ENCODE measurements at places on chromosomes 11 and 22. TPM values are rescaled to one million over a fixed set of nuclear protein-coding genes. Genes with fewer than 3 reads are reported as not detected.
A peak's percentile ranks its signal among the peaks of the same experiment; 100 is the strongest.

DNA sequence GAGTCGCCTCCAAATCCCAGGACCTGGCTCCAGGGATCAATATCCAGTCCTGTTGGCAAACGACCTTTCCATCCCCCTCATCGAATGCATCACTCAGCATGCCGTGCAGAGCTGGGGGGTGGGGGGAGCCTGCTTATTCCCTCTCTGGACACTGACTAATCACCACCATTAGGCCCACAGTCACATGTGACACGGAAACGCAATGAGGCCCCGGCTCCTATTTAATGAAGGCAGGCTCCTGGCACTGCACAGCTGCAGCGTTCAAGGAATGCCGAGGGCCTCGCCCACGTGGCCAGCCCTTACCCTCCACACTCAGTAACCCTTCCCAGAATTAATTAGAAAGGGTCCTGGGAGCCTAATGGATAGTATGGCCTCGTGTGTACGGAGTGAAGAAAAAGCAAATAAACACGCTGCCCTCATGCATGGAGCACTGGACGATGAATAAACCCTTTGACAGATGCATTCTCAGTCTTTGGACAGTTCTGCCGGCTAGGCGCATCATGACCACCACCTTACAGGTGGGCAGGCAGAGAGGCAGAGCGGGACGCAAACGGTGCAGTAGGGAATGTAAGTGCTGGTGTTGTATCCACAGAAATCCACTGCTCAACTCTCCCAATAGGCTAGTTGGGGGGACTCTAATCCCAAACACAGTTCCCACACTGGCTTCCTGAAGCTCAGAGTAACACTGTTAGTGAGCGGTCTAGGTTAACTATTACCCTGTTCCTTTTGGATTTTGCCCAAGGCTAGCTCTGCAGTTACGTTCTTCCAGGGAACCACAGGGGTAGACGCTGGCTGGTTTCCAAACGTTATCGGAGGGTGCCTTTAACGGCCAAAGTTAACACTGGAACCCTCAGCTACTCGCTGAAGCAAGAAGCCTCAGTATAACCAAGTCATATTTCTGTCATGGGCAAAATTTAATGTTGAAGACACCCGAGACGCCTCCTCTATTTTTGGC is 490.1 kb downstream of the OPCML start:
- H3K27ac ChIP-seq, result no peak overlapping the region
- H3K36me3 ChIP-seq, result no peaks in the 10 kb centered on the region
- no peak overlapping the region for H3K4me3 ChIP-seq

- H3K4me3 ChIP-seq, result peak overlapping the region; percentile 73
- no peaks in the 10 kb centered on the region for H3K27me3 ChIP-seq
- H3K27ac ChIP-seq, result peak overlapping the region; percentile 93
- no peaks in the 10 kb centered on the region for H3K36me3 ChIP-seq
- no peaks in the 10 kb centered on the region for H3K4me1 ChIP-seq
Measured at GRCh38 chr11:108498816-108499408, 728 bp upstream of the POGLUT3 start.

DNA sequence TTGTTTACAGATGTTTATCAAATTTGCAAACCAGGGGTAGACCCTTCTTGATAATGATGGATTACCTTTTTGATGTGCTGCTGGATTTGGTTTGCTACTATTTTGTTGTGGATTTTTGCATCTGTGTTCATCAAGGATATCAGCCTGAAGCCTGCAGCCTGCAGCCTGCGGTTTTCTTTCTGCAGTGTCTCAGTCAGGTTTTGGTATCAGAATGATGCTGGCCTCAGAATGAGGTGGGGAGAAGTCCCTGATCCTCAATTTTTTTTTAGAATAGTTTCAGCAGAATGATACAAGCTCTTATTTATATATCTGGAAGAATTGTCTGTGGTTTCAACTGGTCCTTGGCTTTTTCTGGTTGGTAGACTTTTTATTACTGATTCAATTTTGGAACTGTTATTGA is 19.7 kb upstream of the RAB38 start:
- no peak overlapping the region for H3K27ac ChIP-seq
- H3K4me1 ChIP-seq, result no peaks in the 10 kb centered on the region
- DNase-seq, result no peak
- H3K27me3 ChIP-seq, result no peaks in the 10 kb centered on the region
- no peaks in the 10 kb centered on the region for H3K36me3 ChIP-seq

DNA sequence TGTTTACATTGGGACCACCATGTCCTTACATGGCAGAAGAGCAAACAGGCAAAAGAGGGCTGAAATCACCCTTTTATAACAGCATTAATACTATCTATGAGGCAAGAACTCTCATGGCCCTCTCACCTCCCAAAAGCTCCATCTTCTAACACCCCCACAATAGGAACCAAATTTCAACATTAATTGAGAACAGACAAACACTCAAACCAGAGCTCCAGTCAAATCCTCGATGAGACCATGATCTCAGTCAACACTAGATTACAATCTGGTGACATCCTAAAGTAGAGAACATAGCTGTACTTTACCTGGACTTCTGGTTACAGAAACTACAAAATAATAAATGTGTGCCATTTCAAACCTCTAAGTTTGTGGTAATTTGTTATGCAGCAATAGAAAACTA is 25.1 kb downstream of the OR2AG2 start:
- no peak for DNase-seq
- peak overlapping the region; percentile 80 for H3K27ac ChIP-seq
- H3K4me1 ChIP-seq, result peaks cover 12% of the 10 kb centered on the region
- peak overlapping the region; percentile 45 for H3K4me3 ChIP-seq

DNA sequence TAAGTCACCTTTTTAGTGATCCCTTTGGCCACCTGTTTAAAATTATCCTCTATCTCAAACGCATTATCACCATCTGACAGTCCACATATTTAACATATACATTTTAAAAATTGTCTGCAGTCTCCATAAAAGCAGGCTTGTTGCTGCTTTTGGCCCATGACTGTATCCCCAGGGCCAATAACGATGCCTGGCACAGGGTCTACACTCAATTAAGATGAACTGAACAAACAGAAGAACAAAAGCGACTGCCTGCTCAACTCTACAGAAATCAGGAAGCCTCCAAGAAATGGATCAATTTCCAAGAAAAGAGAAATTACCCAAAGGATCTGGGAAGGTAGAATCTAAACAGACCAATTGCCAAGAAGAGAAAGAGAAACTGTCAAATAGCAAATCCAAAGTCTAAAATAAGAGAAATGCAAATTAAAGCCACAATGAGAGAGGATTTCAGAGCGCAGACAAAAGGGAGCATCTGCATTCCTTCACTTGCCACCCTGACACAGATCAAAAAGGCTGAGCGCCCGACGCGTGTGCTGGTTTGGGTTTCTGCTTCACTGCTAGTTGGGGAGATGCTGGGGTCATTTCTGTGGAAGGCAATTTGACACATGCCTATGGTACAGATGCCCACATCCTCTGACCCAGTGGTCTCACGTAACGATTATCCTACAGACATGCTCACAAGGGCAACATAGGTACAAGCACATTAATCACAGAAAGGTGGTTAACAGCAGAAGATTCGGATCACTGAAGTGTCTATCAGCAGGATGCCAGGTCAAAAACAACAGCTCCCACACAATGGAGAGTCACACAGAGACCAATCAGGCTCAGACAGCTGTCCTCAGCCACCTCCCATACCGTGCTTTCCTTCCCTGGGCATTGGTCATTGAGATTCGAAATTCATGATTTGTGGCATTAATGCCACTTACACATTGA is 55.9 kb downstream of the SHISAL1 start:
- no peak overlapping the region for H3K27ac ChIP-seq
- H3K4me3 ChIP-seq, result no peak overlapping the region
- DNase-seq, result no peak

DNA sequence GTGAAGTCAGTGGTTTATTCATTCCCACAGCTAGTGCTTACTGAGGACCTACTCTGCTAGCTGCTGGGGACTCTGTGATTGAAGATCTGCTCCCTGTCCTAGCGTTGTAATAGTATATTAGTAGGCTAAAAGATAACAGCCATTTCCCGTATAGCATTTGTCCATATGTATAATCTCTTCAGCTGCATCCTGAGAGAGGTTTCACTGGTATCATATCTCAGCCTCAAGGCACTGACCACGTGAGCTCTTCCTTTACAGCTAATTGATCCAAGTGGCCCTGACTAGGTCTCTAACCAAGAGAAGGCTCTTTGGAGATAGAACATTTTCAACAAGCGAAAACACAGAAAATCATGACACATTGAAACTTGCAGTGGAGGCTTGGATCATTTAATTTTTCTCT is 110.2 kb downstream of the APIP start:
- H3K27me3 ChIP-seq, result no peaks in the 10 kb centered on the region
- no peaks in the 10 kb centered on the region for H3K4me1 ChIP-seq
- H3K27ac ChIP-seq, result no peak overlapping the region
- no peak overlapping the region for H3K4me3 ChIP-seq
- no peaks in the 10 kb centered on the region for H3K36me3 ChIP-seq
- DNase-seq, result no peak

DNA sequence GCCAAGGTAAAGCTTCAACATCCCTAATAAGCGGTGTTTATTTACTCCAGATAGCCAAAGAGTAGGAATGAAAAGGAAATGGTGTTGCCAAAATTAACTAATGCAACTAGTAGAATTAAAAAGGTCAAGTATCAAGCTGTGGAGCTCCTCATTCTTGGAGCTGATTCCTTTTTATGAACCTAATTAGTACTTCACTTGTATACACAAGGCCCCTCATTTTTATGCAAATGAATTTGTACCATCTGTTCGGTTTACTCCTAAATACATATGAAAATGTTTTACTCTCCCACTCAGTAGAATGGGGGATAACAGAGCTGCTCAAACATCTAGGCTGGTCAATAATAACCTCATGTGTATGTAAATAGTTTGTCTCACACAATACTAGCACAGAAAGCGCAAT is 426.4 kb upstream of the LUZP2 start:
- no peak overlapping the region for H3K4me3 ChIP-seq
- H3K36me3 ChIP-seq, result no peaks in the 10 kb centered on the region
- no peak overlapping the region for H3K27ac ChIP-seq
- no peak for DNase-seq
- H3K4me1 ChIP-seq, result no peaks in the 10 kb centered on the region

DNA sequence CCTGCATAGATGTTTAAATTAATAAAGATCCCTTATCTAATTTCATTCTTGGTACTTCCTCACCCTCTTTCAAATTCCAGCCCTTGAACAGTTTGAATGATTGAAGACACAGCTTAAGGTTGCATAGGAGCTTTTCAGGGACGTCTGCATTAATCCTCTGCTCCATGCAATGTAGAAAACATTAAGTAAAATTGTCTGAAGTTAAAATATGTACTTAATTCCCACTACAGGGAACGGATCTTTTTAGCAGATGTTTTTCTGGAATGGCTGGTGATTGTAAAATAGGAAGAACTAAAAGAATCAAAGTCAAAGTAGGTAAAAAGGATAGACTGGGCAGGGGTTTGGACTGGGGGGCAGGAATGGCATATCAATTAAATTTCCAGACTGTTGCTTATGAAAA is 58.9 kb downstream of the ABTB2 start:
- no peak overlapping the region for H3K27ac ChIP-seq
- DNase-seq, result no peak
- H3K4me3 ChIP-seq, result no peak overlapping the region
- no peaks in the 10 kb centered on the region for H3K27me3 ChIP-seq
- no peaks in the 10 kb centered on the region for H3K36me3 ChIP-seq
- peaks cover 3% of the 10 kb centered on the region for H3K4me1 ChIP-seq

GRCh38 chr22:48676266-48677167 is 1151.2 kb downstream of the BRD1 start:
- H3K36me3 ChIP-seq, result no peaks in the 10 kb centered on the region
- no peak for DNase-seq
- no peaks in the 10 kb centered on the region for H3K4me1 ChIP-seq
- H3K27me3 ChIP-seq, result no peaks in the 10 kb centered on the region
- H3K4me3 ChIP-seq, result no peak overlapping the region
- H3K27ac ChIP-seq, result no peak overlapping the region

DNA sequence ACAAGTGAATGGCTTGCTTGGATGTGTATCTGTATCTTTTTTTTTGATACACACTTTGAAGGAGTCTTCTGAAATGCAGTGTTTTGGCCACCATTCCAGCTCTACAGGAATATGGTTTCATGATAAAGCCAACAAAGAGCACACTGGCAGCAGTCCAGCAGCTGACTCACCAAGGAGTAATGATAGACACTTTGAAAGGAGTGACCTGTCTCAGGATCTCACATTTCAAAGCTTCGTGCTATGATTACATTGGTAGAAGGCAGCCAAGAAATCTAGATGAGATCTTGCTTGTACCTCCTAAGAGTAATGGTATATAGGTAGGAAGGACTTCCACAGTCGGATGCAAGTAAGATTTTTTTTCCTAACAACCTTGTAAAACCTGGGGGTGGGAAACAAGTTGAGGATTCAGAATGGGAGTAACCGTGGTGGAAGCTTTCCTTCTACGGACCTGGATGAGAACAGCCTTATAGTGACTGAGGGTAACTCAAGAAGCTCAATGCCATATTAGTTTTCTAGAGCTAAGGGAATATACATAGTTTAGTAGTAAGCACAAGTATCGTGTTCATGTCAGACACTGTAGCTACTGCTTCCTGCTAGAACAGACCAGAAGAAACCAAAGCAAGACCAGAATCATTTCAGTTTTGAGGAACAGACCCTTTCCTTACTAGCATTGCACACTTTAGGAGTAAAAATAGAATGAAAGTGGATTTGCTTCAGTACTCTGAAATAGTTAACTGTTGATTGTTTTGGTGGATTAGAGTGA is 25.0 kb downstream of the MTMR3 start:
- no peaks in the 10 kb centered on the region for H3K36me3 ChIP-seq
- H3K4me3 ChIP-seq, result no peak overlapping the region
- no peaks in the 10 kb centered on the region for H3K27me3 ChIP-seq

GRCh38 chr22:23119494-23120414 is 22.0 kb downstream of the RSPH14 start:
- H3K27ac ChIP-seq, result no peak overlapping the region
- no peak overlapping the region for H3K4me3 ChIP-seq
- no peak for DNase-seq
- H3K4me1 ChIP-seq, result no peaks in the 10 kb centered on the region
- H3K27me3 ChIP-seq, result no peaks in the 10 kb centered on the region

- H3K4me1 ChIP-seq, result peaks cover 23% of the 10 kb centered on the region
- no peak overlapping the region for H3K4me3 ChIP-seq
- peaks cover 7% of the 10 kb centered on the region for H3K36me3 ChIP-seq
- no peaks in the 10 kb centered on the region for H3K27me3 ChIP-seq
- no peak for DNase-seq
- H3K27ac ChIP-seq, result no peak overlapping the region
Measured at GRCh38 chr11:9716275-9717039, 52.6 kb downstream of the SWAP70 start.

GRCh38 chr22:42388130-42388797 is 43.9 kb downstream of the NFAM1 start:
- no peak overlapping the region for H3K27ac ChIP-seq
- H3K4me1 ChIP-seq, result no peaks in the 10 kb centered on the region
- H3K36me3 ChIP-seq, result no peaks in the 10 kb centered on the region
- H3K27me3 ChIP-seq, result no peaks in the 10 kb centered on the region
- H3K4me3 ChIP-seq, result no peak overlapping the region

GRCh38 chr11:12103411-12104225 is 6.8 kb upstream of the MICAL2 start:
- peaks cover 24% of the 10 kb centered on the region for H3K4me1 ChIP-seq
- no peak overlapping the region for H3K4me3 ChIP-seq
- H3K27me3 ChIP-seq, result no peaks in the 10 kb centered on the region
- H3K36me3 ChIP-seq, result no peaks in the 10 kb centered on the region
- H3K27ac ChIP-seq, result peak overlapping the region; percentile 30

GRCh38 chr11:57798905-57799559 is 37.4 kb downstream of the CTNND1 start:
- H3K36me3 ChIP-seq, result peaks cover 74% of the 10 kb centered on the region
- no peak overlapping the region for H3K4me3 ChIP-seq
- H3K4me1 ChIP-seq, result peaks cover 42% of the 10 kb centered on the region
- no peaks in the 10 kb centered on the region for H3K27me3 ChIP-seq

The ZP1 gene
- not detected for total RNA-seq

The ABCC8 gene
- 4.7 TPM for total RNA-seq

The PIH1D2 gene
- 1.3 TPM for total RNA-seq

The AMOTL1 gene
- 62.5 TPM for total RNA-seq

The RAG2 gene
- not detected for total RNA-seq

The SLCO2B1 gene
- total RNA-seq, result 204 TPM

The YPEL1 gene
- total RNA-seq, result 6.7 TPM

The ANO1 gene
- 16.8 TPM for total RNA-seq

The DGCR6 gene
- 3.1 TPM for total RNA-seq
